ENCODE measurements at places on chromosomes 5 and 9.

DNA sequence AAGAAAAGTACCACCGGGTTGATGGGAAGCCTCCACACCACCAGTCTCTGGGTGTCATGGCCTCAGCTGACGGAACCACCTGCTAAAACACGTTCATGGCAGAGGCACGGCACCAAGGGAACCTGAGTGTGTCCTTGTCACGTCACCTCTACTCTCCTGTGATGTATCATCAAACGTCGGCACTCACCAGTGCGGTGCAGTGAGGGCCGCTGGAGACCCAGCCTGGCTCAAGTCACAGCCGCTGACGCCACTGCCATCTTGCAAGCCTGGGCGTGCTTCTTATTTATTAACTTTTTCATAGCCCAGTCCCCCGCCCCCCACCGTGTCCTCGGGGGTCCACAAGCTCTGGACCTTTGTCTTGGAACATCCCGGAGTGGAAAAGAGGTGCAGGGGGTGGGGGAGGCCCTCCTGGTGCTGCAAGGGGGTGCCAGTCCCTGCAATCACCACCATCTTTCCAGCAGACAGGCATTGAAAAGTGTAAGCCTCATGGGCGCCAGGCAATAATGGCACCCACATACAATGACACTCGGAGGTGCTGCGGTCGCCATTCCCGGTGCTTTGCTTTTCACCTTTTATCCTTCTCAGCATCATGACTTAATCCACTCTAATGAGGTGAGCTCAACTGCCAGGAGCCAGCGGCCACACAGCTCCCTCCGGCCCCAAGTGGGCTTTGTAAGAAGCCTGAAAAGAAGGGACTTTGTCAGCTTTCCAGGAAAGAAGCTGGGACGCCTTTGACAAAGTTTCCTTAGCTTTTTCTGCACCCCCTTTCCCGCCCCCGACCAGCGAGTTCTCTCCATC, 202.3 kb upstream of the IRX1 start:
- DNase-seq = no peak

- no peak for DNase-seq
Observed at GRCh38 chr5:138978581-138978980, 103.4 kb upstream of the LRRTM2 start.

GRCh38 chr9:6711403-6711802, 46.4 kb upstream of the KDM4C start:
- no peak for DNase-seq

- no peak for DNase-seq
Observed at GRCh38 chr5:142296914-142297417, 27.9 kb downstream of the SPRY4 start.

- DNase-seq = no peak
Observed at GRCh38 chr9:27599870-27600238, 26.6 kb upstream of the C9orf72 start.

- DNase-seq = no peak
Observed at GRCh38 chr9:137851516-137852267, 25.9 kb upstream of the CACNA1B start.

All from stimulated activated CD8-positive, alpha-beta memory T cell treated with anti-CD3 and anti-CD28 coated beads, Interleukin-4, amount 100 ng/mL, for 1 hour (primary cell).